Renal pelvis (tissue), 12 donors: ENCODE measurements at places on chromosomes 13 and 19. TPM values are rescaled to one million over a fixed set of nuclear protein-coding genes. Genes with fewer than 3 reads are reported as not detected.

OVOL3 gene
- polyA plus RNA-seq, result not detected

ZNF414 gene
- 26.9 TPM for polyA plus RNA-seq

BST2 gene
- polyA plus RNA-seq, result 140 TPM

SERTM1 gene
- 0.58 TPM for polyA plus RNA-seq

ZNF284 gene
- 4.1 TPM for polyA plus RNA-seq
